Ascending aorta (tissue), 2 donors: ENCODE measurements at places on chromosomes 1 and 21.

GRCh38 chr1:21622466-21623315, 46.5 kb downstream of the RAP1GAP start:
- DNase-seq: no peak

- DNase-seq: peak; percentile 86
Observed at GRCh38 chr21:42093991-42094421, 22.9 kb downstream of the UMODL1 start.

DNA sequence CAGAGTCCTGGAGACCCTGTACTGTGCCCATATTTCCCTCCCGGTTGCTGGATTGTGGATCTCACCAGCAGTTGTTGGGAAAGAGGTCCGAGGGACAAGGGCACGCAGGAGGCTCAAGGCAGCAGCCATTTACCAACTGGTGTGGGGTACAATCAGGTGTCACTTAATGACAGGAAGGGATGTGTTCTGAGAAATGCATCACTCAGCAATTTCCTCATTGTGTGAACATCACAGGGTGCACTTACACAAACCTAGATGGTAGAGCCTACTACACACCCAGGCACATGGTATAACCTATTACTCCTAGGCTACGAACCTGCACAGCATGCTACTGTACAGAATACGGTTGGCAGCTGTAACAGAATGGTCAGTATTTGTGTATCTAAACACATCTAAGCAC, 20.7 kb downstream of the SLC44A3 start:
- no peak for DNase-seq

GRCh38 chr1:101957771-101958170, 39.0 kb downstream of the OLFM3 start:
- DNase-seq: no peak

GRCh38 chr1:93093332-93094006, 14.4 kb downstream of the MTF2 start:
- no peak for DNase-seq

DNA sequence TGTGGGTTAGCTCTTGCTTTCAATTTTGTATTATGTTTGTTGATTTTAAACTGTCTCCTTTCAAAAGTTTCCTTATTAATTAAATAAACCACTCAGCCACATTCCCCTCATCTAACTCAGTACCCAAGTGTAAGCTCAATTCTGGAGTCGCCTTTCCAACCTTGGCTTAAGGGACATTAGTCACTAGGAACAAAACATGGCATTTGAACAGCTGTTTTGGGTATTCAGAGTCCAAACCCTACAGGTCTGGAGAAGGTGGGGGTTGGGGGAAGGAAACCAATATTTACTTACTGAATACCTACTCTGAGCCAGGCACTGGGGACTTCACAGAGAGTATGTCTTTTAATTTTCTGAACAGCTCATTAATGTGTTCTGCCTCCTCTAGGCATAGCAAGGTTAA, 117.2 kb upstream of the JUN start:
- DNase-seq: no peak

GRCh38 chr1:50980505-50980904, 10.5 kb downstream of the CDKN2C start:
- DNase-seq: no peak

- DNase-seq: no peak
Observed at GRCh38 chr21:31497914-31498313, 153.9 kb upstream of the TIAM1 start.

GRCh38 chr1:98201666-98202081, 280.8 kb upstream of the DPYD start:
- DNase-seq: no peak

DNA sequence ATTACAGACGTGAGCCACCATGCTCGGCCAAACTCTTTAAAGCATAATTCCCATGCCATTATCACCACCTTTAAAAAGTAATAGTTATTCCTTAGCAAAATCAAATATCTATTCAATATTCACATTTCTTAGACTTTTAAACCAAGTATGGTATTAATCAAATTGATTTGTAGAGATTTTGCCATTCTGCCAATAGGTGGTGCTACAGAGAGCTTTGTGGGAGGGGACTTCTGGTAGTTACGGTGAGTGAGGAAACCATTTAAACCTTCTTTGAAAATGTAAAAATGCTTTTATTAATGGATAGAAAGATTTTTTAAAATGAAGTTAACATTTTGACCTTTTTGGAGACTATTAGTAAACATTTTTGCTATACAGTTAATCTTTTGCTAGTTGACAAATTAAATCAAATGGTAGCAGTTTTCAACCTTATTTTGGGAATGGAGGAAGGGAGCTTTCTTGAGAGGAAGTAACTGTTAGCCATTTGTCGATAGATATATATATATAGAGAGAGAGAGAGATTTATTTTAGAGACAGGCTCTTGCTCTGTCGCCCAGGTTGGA, 19.3 kb downstream of the IARS2 start:
- DNase-seq: no peak

GRCh38 chr1:87588495-87588894, 259.8 kb downstream of the LMO4 start:
- no peak for DNase-seq

DNA sequence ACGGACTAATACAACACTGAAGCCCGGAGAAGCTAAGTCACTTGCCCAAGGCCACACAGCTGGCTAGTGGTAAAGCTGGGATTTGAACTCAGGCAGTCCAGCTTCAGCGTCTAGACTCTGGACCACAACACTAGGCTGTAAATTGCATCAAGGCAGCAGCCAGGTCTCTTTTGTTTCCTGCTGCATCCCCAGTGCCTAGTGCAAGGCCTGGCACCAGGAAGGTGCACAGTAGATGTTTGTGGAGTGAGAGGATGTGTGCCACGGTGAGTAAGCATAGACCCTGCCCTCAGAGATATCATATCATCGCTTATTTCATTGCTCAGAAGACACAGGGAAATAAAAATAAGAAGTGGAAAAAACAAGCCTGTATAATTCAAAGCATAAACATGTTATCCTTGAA, 40.9 kb downstream of the IGSF21 start:
- DNase-seq: no peak

- DNase-seq: no peak
Observed at GRCh38 chr1:31792541-31792940, 23.3 kb downstream of the SPOCD1 start.

DNA sequence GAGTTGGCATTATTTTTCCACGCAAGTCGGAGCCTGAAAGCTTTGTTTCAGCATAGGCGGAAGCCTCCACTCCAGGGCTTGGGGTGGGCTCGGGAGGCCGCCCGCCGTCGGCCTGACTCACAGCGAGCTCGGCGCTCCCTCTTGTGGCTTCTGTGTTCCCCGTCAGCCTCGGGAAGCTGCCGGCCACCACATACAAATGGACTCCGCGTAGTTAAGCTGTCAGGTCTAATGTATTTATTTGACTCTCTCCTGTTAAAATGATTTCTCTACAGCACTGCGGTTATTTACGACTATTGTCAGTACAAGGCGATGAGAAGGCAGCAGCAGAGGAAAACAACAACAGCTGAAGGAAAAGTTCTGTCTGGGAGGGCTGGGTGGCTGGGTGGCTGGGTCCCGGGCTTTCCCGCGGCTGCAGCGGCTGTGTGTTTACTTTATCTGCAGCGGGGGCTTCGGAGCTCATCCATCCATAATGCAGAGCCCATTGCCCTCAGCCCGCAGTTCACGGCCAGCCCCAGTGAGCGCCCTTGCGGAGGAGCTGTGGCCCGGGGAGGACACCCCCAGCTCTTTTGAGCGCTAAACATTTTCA, 375.7 kb upstream of the CAMK1G start:
- peak; percentile 78 for DNase-seq

GRCh38 chr21:42127164-42128150, 56.3 kb downstream of the UMODL1 start:
- DNase-seq: no peak
